ENCODE measurements at places on chromosomes 16 and 17.
A peak's percentile ranks its signal among the peaks of the same experiment; 100 is the strongest.

GRCh38 chr17:36691606-36692005 is 90.2 kb downstream of the MRM1 start:
- DNase-seq = no peak

DNA sequence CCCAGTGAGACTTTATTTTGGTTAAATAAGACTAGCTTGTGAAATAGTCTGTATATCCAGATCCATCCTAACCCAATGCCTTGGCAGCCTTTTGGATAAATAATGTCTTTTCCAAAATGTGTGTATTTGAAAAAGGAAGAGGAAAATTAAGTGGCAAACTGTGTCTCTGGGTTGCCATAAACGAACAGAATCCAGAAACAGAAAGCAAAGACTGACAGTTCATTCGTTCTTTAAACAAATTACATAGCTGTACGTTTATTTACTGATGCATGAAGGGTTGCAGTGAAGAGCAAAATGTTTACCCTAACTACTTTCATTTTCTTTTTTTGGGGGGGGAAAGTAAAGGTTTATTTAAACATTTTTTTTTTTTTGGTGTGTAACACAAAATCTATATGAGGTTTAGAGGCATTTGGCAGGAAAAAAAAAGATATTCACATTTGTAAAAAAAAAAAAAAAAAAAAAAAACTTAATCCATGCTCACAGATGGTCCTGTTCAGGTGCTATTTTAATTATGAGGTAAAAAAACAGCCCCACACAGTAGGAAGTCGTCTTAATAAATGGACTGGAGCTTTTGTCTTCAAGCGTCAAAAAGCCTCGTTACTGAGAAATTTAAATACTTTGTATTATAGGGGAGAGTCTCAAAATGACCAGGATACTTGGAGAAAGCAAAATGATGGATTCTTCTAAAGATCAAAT is 245.9 kb downstream of the FTO start:
- DNase-seq = no peak

DNA sequence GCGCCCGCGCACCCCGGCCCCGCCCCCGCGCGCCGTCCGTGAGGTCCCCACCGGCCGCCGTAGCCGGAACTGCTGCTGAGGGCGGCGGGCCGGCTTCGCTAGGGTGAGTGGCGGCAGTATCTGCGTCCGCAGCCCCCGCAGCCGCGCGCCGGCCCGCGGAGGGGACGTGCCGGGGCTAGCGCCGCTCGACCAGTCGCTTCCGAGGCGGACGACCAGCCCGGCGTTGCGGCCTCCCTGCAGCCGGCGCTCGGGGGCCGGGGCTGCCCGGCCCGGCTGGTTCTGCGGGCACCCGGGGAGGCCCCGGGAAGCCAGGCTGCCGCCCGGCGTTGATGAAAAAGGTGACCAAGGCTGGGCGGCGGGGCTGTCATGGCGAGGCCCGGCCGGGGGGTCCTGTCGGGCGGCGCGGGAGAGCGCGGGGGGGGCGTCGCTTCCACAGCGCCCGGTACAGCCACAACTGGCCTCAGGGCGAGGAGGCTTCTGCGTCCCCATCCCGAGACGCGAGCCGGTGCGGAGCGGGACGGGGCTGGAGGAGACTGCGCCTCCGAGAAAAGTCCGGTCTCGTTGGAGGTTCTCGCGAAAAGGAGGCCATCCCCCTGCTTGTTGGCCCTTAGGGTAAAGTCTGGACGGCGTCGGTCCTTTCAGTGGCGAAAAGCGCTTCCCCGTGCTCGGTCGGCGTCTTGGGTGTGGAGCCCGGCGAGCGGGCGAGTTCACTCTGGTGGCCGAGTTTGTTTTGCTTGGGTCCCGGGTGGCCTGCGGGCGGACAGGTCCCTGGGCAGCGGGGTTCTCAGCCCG is at the start of gene CRAMP1:
CRAMP1 (plus strand) TSS at position 41 of the 792 bp plus-strand sequence. CDS start 2,280 bp downstream, outside the sequence.
- peak; percentile 34 for DNase-seq

DNA sequence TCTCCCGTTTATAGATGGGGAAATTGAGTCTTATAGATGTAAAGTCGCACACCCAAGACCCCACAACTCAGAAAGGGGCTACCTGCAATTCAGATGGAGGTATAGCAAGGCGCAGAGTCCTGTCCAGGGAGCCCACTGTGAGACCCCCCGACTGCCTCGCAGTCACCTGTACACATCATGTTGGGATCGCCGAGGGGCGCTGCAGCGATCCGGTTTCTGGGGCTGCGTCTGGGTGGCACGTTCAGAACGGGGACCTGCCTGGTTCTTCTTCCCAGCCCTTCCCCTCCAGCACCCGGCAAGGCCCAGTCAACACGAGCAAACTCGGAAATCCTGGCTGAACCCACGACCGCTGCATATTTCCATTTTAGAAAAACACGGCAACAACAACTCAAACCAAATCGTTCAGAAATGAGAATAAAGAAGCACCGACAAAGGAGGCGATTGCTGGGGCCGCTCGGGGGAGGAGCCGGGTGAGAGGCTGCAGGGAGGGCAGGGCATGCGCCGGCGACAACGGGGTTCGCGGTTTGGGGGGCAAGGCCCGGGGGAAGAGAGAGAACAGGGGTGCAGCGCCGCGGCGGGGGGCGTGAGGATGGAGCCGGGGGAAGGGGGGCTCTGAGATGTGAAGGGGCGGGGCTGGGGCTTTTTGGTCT is 643 bp downstream of the HSDL1 start:
- peak; percentile 45 for DNase-seq
